ENCODE measurements at places on chromosomes 16 and 17.

DNA sequence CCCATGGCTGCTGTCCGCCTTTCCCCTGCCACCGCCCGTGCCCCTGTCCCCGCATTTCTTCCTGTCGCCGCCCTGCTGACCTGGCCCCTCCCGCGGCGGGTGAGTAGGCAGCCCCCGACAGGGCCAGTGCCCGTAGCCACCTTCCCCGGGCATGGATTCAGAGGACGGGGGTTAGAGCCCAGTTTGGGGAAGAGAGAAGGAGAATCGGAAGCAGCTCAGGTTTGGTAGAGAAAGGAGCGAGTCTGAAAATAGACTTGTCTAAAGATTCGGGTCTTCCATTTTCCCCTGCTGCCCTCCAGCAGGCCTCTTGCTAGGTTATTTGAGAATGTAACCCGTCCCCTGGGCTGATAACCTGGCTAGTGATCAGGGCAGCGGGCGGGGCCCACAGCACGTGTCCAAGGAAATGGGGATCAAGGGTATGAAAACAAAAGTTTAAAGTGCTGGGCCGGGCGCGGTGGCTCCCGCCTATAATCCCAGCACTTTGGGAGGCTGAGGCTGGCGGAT is 7.9 kb upstream of the CLDN9 start:
- DNase-seq, result no peak

GRCh38 chr17:48528153-48528935 is 2.5 kb downstream of the HOXB1 start:
- DNase-seq, result no peak

DNA sequence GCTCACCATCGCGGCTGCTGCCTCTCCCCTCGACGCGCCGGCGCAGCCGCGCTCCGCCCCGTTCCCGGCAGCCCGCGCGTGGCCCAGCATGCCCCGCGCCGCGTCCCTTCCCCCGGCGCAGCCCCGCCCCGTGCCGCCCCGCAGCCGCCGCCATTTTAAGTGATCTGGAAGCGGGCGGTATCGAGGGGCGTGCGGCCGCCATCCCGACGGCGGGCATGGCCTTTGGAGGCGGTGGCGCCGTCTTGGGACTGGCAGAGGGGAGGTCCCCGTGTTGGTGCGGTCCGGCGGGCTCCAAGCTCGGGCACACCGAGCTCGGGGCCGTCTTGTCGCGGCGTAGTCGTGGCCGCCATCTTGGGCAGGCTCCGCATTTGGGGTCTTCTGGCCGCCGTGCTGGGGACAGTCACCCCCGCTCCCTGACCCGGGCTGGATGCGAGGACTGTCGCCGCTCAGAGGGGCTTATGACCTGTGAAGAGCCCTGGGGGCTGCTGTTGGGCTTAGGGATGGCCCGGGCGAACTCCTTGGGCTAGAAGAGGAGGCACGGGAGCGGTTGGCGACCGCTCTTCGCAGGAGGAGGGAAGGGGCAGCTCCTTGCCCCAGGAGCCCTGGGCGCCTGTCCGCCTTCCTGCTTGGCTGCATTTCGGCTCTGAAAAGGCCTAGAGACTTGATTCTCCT is at the start of gene ELOB:
ELOB (minus strand) TSS at position 50 of the 672 bp plus-strand sequence; CDS start at position 9, 41 bp downstream.
- DNase-seq, result peak; percentile 93

- DNase-seq, result no peak
Measured at GRCh38 chr17:73974536-73974935, 228.9 kb upstream of the RPL38 start.

- no peak for DNase-seq
Measured at GRCh38 chr17:32120716-32121115, 21.6 kb upstream of the RHOT1 start.

DNA sequence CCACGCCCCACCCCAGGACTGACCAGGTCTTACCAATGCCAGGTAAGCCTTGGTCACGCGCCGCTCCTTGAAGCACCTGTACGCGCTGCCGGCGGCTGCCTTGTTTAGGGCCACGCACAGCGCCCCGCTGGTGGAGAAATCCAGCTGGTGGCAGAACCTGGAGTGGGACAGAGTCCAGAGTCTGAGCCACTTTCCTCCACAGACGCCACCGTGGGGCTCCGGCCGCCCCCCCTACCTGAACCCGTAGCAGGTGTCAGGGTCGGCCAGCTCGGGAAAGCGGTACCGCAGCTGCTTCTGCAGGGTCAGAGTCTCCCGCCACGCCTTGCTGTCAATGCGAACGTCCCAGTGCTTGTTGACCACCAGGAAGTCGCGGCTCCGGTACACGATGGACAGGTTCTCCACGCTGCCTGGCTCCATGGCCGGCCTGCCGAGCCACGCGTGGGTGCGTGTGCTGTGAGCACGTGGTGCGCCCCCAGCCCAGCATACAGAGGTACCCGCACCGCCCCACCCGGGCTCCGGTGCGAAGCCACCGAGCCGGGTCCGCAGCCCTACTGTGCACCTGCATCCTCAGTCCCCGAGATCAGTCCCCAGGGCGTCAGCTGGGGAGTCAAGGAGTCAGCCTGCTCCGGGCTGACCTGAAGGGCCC is 737 bp downstream of the RPUSD1 start:
- no peak for DNase-seq

GRCh38 chr17:81551458-81552243 is 502 bp downstream of the FAAP100 start:
- no peak for DNase-seq

DNA sequence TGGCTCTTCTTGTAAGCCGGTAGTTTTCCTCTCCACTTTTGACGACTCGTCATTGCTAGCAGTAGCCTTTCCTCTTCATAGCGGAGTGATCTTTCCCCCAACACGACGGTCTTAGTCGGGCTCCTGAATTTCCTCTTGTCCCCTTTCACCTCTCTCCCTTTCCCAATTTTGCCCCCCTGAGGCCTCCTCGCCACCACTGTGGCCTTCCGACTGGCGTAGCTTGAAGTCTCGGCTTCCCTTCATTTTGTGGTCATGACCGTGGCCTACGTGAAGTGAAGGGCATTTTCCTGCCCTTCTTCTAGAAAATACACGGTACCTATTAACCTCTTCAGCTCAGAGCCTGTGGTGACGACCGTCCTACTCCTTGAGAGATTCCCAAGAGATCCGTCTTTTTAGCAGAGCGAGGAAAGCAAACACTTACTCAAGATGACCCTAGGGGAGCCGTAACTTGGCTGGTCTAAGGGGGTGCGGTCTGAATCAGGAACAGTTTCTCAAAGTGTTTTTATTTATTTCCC is 787 bp downstream of the PRKAR1A start:
- peak; percentile 75 for DNase-seq

DNA sequence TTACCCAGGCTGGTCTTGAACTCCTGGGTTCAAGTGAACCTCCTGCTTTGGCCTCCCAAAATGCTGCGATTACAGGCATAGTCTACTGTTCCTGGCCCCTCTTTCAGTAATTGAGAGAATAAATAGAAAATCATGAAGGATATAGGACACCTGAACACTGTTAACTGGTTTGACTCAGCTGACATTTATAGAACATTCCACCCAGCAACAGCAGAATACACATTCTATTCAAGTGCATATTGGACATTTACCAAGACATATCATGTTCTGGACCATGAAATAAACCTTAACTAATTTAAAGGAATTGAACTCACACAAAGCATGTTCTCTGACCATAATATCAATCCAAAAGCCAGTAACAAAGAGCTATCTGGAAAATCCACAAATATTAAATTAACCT is 19.8 kb upstream of the BAIAP2 start:
- no peak for DNase-seq

- DNase-seq, result no peak
Measured at GRCh38 chr17:17531156-17531555, 35.0 kb upstream of the RASD1 start.

GRCh38 chr16:85377388-85378144 is 235.6 kb upstream of the GSE1 start:
- no peak for DNase-seq
